ENCODE measurements at places on chromosomes 1 and 21.

- DNase-seq, result no peak
Observed at GRCh38 chr1:237111807-237112206, 69.8 kb downstream of the RYR2 start.

DNA sequence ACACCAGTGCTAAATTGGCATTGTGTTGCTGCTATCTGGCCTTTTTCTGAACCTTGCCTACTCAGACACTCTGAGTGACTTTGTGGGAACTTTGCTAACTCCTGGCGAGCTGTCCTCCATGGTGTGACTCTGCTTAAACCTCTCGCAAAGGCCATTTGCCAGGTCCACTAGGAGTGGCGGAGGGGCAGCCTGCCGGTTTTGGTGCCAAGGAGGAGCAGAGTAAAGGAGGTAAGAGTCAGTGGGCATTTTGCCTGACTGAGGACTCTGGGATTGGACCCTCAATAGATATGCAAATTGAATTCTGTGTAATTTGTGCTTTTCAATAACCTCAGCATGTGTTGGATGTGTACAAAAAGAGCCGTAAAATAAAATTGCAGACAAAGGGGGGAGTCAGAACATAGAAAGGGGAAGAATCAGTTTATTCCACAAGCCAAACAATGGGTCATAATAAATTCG, 386.6 kb upstream of the NFIA start:
- no peak for DNase-seq

DNA sequence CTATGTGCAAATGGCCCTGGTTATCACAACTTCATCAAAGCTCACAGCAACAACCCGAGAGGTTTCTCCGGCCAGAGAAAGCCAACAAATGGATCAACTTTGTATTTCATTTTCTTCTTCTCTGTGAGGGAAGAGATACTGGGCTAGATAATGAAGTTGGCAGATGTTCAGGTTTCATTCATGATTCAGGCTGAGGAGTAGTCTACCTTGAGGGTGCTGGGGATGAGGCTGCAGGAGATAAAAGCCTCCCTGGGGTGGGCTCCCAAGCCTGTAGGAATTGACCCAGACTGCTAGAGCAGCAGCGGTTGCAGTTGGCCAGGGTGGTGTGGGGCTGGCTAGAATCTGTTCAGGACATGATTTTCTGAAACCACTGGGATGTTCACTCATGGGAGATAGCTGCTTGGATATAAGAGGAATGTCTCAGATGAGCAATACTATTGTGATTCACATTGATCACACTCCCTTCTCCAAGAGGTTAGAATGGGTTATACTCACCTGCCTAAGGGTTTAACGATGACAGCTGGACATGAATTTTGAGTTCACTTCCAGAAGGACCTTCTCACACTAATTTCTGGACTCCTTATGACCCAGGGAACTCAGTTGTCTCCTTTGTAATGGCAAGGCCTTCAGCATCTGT, 64.0 kb downstream of the SYT6 start:
- no peak for DNase-seq

DNA sequence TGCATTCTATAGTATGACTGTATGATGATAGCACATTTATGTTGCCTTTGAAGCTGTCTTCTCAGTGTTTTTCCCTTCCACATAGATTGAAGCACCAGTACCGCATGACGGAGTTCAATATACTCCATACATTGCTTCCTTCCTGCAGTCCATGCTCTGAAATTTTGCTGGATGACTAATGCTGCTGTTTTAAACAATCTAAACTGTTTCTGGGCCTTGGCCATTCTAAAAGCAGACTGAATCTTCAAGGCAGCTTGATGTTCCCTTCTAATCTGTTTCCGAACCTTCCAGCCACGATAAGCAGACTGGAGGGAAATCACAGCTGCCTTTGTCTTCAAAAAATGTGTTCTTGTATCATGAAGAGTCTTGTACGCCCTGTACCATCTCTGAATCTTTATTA, 36.2 kb upstream of the F13B start:
- DNase-seq, result no peak

DNA sequence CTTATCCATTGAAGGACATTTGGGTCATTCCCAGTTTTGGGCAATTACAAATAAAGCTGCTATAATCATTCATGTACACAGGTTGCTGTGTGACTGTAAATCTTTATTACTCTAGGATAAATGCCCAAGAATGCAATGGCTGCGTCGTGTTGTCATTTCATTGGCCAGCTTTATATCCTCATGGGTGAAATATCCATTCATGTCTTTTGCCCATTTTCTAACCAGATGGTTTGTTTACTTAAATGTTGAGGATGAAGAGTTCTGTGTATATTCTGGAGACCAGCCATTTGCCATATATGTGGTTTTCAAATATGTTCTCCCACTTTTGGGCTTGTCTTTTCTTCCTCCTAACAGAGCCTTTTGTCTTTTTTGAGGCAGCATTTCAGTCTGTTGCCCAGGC, 25.3 kb downstream of the TRIM11 start:
- DNase-seq, result no peak

- no peak for DNase-seq
Observed at GRCh38 chr1:43002116-43002515, 43.4 kb upstream of the SLC2A1 start.

DNA sequence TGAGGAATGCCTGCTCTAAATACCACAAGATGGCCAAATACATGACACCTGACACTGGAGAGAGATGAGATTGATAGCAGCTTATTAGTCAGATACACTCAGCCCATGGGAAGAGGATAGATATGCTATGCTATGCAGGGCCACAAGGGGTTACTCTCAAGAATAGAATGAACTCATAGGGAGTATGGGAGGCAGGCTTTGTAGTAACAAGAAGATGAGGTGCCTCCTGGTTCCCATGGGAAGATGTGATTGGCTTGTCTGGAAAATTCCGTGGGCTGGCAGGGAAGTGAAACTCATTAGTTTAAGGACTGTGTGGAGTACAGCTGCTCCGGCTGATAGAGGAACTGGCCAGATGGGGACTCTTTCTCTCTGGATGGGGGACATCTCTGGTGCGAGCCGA, 16.5 kb downstream of the CCDC30 start:
- DNase-seq, result no peak

DNA sequence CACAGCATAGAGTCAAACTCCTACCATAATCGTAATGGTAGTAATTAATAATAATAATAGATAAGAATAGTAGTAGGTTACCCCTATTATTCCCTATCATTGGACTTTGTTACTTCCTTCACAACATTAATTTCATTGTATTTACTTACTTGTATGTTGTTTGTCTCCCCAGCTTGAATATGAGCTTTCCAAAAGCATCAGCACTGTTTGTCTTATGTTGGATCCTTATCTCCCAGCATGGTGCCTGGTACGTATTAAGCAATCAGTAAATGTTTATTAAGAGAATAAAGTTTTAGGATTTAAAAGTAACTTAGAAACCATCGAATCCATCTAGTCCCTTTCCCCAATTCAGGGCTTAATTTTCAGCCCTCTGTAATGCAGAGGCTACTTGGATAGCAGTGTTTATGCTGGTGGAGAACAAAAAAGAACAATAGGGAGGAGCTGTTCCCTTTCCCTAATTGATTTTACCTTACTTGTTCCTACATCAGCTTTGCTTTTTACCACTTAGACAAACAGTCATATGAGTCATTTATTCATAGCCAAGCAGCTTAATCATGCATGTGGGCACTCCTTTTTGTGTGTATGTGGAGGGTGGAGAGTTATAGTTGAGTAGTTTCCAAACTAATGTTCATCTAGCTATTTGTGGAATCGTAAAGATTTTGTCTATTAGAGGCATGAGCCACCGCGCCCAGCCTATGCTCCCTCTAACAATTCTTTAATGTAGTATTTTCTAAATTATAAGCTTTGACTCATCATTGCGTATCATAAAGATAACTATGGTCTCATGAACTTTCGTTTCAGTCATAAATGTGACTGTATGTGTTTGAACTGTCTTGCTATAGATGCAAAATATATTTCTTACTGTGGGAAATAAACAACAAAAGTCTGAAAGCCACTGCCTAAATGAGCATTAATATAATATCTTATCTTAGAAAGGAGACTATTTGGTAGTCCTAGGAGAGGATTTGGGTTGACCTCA, 20.9 kb upstream of the DR1 start:
- no peak for DNase-seq
